LoVo (cell line): ENCODE measurements at places on chromosomes 11 and 22.

GRCh38 chr22:38347181-38347943 is 30.1 kb upstream of the CSNK1E start:
- no peak for DNase-seq

- DNase-seq = no peak
These were observed 151.5 kb downstream of the CTTN start for GRCh38 chr11:70549796-70550195.

- no peak for DNase-seq
These were observed 15.9 kb upstream of the LRP5 start for GRCh38 chr11:68296344-68297051.

DNA sequence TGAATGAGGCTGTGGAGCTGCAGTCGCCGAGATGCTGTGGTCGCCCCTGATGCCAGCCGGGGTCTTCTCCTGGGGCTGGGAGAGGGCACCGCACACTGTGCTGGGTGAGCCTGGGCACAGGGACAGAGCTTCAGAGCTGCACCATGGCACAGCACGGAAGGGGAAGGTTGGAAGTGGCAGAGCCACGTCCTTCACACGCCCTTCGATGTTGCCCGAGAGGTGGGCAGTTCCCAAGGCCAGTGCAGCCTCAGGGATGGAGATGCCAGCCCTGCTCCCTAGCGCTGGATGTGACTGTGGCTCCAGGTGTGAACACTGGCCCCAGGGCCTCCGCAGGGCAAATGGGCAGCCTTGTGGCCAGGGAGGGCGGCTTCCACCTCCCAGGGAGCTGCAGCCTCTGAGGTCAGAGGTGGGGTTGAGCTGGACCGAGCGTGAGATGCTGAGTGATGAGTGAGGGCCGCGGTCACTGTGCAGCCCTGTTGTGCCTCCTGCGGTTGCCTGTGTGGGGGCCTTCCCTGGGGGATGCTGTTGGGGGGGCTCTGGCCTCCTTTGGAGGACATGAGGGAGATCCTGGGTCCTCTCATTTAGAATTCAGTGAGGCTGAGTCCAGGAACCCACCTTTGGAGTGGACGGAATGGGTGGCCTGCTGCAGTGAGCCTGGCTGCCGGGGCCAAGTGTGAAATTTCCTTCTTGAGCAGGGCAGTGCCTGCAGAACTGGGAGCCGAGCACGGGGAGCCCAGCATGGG is 1090.0 kb downstream of the BRD1 start:
- no peak for DNase-seq

DNA sequence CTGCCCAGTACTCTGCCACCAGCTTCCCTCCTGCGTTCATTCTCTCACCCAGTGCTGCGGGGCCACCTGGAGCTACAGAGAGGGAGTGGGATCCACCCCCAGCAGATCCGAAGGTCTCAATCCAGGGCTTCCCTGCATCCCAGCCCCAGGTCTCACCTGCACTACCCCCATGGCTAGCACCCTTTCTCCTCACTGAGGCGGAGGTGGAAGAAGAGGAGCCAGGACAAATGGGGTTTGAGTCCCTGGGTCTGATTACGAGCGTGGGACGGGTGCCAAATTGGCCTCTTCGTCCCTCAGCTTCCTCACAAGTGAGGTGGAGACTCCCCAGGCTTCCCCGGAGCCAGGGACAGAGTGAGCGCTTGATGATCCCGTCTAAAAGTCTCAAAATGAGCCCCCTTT is 64.2 kb downstream of the NFAM1 start:
- DNase-seq = no peak

DNA sequence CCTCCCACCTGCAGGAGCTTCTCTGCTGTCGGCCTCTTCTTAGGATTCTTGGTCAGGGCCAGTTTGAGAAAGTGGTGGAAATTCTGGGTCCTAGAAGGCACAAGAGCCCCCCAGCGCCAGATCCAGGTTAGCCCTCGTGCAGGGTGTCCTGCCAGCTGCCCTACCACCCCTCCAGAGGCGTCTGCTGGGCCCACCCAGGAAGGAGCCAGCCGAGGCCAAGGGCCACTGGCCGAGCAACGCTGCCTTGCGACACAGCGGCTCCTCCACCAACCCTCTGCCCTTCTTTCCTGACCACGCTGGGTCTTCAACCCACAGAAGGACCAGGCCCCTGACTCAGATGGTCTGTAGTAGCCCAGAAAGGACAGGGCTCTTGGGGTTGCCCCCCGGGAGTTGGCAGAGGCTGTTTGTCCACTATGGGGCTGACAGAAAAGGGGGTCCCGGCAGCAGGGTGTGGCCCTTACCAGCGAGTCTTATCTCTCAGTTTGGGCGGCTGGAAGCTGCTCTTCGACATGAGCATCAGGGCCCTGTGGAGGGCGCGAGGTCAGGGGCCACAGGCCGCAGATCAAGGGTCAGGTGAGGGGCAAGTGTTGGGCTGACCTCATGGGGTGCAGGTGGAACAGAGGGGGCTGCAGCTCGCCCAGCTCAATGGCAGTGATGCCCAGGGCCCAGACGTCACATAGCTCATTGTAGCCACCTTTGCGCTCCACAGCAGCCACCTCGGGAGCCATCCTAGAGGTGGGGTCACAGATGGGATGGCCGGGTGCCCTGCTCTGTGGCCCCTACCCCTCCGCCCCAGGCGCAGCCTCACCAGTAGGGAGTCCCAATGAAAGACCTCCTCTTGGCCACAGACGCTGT is 2.5 kb downstream of the MAP4K2 start:
- no peak for DNase-seq

- DNase-seq = no peak
These were observed 73.8 kb upstream of the GAL start for GRCh38 chr11:68610452-68611116.

DNA sequence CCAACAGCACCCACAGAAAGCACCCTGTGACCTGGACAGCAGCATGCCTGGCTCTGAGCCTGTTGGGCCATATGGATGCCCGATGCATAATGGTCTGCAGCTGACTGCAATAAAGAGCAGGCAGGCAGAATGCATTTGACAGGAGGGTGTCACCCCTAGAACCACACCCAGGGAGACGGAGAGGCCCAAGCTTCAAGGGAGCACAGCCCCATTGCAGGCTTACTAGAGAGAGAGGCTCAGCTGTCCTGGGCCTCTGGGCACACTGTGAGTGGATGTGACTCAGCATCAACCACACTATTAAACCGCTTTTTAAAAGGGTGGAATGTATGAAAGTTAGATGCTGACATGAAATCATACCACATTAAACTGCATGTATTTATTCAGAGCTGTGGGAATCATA is 365.3 kb downstream of the CTTN start:
- DNase-seq = no peak

GRCh38 chr11:34056672-34057071 is 5.1 kb downstream of the CAPRIN1 start:
- no peak for DNase-seq

DNA sequence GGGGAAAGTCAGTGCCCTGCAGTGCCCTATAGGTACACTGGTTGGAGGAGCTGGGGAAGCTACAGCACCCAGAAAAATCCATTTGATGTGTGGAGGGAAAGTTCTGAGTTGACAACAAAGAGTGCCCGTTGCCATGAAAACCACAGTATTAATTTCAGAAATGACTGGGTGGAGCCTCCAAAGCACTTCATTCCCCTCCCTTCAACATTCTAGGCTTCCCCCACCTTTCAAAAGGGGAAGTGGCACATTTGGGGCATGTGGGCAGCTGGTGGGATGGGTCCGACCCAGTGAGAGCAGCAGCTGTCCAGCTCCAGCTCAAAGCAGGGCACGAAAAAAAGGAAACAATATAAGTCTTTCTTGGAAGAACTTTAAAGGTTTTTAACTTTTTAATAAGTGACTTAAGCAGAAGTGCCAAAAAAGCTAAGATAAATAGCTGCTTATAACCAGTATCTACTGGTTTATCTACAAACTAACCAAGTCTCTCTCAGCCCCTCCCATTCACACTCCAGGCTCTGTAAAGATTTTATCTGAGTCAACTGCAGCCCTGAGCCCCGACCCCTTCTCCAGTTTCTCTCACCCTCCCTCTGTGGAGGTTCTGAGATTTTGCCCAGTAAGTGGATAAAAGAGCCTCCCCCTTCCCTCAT is 9.0 kb upstream of the AHNAK start:
- DNase-seq = no peak

DNA sequence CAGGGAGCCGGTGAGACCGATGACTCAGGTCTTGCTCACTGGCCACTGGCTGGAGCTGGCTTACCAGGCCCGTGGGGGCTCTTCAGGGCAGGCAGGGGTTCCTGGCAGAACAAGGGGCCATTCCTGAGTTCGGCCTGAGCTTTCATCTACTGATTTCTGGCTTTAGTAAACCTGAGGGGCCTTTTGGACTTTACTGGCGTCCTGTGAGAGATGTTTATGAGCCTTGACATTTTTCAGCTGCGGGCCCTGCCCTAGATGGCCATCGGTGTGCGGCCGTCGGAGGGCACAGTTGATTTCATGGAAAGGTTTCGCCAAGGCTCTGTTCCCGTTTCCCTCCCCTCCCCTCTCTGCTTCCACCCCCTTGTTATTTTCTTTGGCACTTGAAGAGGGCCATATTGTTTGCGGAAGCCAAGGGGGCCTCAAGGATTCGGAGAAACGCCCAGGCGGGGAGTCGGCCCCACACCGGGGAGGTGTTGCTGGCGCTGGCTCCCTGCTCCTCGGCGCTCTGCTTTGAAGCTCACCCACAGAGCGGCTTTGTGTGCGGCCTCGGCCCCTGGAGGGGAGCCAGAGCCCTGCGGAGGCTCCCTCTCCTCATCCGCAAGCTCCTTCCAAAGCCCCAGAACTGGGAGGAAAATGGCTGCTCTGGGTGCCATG is 17.7 kb downstream of the ELF5 start:
- no peak for DNase-seq

DNA sequence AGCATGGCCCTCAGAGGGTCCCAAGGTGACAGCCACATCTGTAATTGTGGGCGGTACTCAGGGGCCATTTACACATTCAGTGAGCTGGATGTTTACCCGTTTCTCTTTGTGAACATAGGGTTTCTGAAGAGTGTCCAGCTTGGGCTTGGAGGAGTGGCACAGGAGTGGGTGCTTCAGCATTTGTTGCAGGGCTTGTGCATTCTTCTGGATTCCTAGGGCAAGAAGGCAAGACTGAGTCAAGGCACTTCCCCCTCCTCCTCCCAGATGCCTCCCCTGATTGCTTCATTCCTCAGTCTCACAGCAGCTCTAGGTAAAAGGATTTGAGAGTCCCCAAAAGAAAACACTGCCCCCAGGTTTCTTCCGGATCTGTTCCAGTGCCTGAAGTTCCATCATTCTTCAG is 95.4 kb downstream of the RNF169 start:
- DNase-seq = no peak

GRCh38 chr11:3969200-3969599 is 113.7 kb downstream of the STIM1 start:
- no peak for DNase-seq

GRCh38 chr11:33734441-33735270 is 1.6 kb downstream of the CD59 start:
- no peak for DNase-seq

- no peak for DNase-seq
These were observed 27.0 kb downstream of the POLDIP3 start for GRCh38 chr22:42587588-42588175.

- no peak for DNase-seq
These were observed 69.6 kb downstream of the CLPB start for GRCh38 chr11:72364754-72365153.

GRCh38 chr22:28826921-28827320 is 26.6 kb upstream of the XBP1 start:
- no peak for DNase-seq

GRCh38 chr11:102724904-102725500 is at the start of gene MMP8:
MMP8 (minus strand) TSS chr11:102724954; CDS start chr11:102724855, 99 bp downstream.
- DNase-seq = no peak

DNA sequence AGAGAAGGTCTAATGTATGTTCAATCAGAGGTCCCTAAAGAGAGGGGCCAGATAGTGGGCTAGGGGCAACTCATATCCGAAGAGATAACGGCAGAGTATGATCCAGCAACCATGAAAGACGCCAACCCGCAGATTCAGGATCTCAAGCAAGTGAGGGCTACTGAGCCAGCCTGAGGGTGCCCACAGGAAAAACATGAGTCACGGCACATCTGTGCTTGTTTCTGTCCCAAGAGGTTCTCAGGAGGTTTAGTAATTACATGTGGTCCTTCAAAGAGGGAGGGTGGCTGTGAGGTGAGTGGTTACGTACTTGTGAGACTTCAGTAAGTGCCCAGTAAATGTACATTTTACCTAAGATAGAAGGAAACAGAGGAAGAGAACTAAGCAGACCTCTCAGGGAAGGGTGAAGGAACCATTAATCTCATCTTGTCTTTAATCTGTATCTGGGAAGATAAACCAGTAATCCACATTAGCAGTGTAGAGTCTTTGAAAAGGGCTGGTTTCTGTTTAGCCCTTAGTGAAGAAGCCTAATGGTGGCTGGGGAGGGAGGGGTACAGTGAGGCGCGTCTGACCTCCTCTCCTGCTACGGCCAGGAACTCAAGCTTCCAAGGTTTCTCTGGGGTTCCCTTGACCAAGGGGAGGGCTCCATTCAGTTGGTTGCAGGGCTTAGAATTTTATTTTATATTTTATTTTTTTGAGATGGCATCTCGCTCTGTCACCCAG is 10.2 kb downstream of the SIRT3 start:
- DNase-seq = no peak

DNA sequence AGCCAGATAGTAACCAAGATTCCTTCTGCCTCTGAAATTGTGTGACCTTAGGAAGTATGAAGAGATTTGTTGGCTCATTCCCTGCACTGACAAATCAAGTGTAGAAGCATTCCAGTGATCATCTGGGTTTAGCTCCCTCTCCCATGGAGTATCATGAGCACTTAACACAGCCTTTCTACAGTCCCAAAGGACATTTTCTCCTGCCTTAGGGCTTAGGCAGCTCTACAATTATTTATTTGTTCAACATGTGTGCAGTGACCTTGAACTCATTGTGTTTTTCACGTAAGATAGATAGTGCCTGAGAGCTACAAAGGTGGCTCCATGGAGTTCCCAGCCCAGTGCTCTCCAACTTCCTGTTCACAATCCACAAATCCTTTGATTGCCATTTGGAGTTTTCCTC is 94.8 kb upstream of the FAT3 start:
- DNase-seq = no peak

DNA sequence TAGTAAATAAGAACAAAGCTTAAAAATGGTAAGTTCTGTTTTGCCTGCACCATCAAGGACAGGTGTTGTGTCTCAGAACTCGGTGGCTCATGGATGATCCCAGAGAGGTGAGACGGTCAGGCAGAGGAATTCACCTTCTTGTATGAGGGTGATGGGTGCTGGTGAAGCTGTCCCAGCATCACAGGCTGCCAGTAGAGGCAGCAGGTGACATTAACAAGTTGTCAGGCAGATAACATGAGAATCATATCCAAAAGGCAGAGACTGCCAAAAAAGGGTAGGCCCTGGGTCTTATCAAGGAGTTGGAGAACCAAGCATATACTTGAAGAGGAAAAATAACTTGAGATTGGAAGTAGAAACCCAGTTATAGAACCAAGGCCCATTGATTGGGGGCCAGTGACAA is 437.8 kb downstream of the DYNC2H1 start:
- DNase-seq = no peak
